NCI-H1694 (cell line): ENCODE measurements at places on chromosomes 16 and 17.

GRCh38 chr16:10895053-10895946 is 18.3 kb downstream of the CIITA start:
- no peak for DNase-seq

DNA sequence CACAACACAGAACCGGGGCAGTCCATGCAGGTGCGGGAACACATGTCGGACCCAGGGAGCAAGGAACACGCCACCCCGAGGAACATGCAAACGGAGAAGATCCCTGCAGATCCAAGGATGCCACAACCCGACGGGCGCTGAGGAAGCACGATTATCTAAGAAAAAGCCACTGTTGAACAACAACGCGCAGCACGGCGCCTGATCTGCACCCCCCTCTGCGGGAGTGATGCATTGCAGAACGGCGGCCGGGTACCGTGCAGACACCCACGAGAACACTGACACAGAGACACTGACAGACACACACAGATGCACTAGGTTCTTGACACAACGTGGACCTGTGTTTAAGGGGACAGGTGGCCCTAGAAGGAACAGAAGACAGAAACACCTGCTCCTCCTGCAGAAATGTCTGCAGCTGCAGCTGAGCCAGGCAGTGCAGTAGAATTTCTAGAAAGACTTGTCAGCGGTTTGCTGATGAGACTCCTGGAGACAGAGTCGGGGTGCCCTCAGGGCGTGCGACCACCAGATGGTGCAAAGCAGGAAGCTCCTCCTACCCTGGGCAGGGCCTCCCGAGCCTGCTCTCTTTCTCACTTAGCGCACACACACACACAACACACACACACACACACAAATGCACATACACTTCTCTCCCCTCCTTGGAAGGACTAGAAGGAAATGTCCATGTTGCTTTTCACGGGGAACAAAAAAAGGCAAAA is 7.5 kb downstream of the NPTX1 start:
- DNase-seq: no peak

GRCh38 chr17:149231-149630 is 11.9 kb downstream of the SCGB1C2 start:
- DNase-seq: no peak

GRCh38 chr17:7014995-7015958 is 2.9 kb downstream of the RNASEK start:
- DNase-seq: no peak

DNA sequence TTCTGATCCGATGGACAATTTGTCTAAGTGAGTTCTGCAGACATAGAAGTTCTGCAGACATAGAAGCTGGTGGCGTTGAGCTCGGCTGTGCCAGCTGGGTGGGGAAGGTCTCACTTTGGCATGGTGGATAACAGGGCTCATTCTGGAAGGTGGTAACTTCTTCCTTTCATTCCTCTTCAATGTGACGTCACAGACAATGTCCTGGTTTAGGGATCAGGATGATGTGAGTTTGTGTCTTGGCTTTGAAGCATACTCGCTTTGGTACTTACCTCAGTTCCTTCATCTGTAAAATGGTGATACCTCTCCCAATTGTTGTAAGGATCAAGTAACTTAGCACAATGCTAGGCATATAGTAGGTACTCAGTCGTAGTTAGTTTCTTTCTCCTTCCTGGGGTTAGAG is 408.8 kb upstream of the ASIC2 start:
- no peak for DNase-seq

- no peak for DNase-seq
Measured at GRCh38 chr16:79366635-79367034, 233.9 kb downstream of the MAF start.

GRCh38 chr17:13113821-13114525 is 96.1 kb upstream of the ELAC2 start:
- no peak for DNase-seq

- DNase-seq: no peak
Measured at GRCh38 chr16:2518823-2519710, 1.1 kb upstream of the AMDHD2 start.

DNA sequence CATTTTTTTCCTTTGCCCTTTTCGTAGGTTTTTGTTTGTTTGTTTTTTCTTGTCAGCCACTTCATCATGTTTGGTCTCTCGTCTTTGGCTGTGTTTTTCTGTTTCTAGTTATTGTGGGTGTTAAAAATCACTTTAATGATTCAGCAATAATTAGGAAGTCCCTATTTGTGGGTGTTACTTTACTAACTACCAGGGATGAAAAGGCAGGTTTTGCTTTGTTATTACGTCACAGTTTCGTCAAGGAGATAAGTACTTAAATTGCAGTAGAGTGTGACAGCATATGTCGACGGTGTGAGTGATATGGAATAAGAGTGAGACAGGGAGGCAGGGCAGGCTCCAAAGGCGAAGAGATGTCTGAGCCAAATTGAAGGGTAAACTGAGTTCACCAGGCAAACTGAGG is 479.6 kb downstream of the WWOX start:
- no peak for DNase-seq

DNA sequence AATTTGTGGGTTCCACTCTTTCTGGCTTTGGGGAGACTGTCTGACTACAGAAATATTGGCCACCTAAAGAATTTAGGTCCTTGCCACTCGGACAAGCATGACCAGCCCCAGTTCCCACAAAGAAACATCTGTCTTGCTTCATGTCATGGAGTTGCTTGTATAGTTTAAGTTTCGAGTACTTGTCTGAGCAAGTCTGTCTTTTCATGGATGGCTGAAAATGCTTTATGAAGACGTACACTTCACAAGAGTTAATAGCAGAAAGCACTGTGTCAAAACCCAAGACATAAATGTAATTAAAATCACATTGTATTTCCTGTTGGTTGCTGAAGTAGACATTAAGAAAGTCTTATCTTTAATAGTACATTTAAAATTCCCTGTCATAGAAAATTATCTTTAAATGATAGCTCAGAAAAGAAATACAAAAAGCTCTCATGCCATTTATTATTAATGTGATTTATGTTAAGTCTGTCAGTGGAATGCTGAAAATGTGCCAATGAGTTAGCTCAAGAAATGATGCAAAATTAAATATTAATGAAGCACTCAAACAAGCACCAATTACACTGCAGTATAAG is 29.8 kb upstream of the XYLT2 start:
- no peak for DNase-seq

DNA sequence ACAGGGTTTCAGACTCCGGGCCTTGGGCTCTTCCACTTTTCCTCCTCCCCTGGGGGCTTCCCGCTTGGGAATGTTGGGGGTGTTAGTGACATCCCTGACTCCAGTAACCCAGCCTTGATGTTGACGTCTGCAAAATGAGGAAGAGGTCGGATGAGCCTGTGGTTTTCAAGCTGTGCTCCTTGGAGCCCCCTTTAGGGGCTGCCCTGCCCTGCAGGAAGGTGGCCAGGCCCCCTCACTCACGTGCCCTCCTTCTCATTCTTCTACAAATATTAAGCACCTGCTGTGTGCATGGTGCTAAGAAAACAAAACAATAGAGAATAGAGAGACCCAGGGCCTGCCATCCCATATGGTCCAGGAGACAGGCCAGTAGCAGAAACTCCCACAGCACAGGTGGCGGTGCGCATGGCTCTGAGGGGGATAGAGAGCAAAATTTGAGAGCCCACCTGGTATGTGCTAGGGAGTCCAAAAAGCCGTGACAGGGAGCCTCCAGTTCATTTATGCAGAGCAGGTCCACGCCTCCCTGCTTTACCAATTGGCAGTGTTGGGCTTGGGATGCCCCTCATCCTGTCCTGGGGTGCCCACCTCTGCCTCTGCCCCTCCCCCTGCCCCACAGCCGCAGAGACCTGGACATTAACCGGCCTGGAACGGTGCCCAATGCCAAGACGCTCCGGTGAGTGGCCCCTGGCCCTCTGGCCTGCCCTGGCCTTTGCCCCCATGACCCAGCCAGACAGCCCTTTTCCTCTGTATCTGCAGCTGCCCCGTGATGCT is 7.4 kb downstream of the NDRG4 start:
- no peak for DNase-seq

DNA sequence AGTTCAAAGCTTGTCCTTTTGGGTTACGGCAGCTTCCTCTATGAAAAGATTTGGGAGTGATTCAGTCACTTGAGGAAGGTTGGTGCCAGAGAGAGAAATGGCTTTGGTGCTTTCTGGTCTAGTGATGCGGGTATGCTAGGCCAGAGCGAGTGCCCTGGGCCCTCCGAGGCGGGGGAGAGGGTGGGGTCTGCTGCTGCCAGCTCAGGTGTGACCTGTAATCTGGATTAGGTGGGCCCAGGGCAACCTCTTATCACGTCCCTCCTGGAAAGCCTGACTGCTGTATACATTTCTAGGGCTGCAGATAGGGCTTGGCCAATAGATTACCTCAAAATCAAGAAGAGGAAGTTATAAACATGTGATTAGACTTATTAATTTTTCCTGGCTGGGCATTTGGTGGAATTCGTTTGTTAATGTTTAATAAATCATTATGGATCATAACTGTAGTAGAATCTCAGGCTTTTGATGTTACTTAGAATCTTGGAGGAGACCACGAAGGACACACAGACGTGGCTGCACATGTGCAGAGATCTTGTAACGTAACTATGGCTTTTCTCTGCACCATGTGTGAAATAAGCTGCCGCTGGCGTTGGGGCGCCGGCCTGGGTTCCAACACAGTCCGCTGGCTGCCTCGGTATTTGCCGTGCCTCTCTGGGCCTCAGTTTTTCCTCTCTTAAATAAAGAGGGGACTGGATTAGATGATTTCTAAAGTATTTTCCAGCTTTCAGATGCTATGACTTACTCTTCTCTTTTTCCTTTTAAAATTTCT is 1.2 kb downstream of the IRF8 start:
- no peak for DNase-seq

GRCh38 chr16:78437352-78437968 is 338.0 kb downstream of the WWOX start:
- peak; percentile 11 for DNase-seq

DNA sequence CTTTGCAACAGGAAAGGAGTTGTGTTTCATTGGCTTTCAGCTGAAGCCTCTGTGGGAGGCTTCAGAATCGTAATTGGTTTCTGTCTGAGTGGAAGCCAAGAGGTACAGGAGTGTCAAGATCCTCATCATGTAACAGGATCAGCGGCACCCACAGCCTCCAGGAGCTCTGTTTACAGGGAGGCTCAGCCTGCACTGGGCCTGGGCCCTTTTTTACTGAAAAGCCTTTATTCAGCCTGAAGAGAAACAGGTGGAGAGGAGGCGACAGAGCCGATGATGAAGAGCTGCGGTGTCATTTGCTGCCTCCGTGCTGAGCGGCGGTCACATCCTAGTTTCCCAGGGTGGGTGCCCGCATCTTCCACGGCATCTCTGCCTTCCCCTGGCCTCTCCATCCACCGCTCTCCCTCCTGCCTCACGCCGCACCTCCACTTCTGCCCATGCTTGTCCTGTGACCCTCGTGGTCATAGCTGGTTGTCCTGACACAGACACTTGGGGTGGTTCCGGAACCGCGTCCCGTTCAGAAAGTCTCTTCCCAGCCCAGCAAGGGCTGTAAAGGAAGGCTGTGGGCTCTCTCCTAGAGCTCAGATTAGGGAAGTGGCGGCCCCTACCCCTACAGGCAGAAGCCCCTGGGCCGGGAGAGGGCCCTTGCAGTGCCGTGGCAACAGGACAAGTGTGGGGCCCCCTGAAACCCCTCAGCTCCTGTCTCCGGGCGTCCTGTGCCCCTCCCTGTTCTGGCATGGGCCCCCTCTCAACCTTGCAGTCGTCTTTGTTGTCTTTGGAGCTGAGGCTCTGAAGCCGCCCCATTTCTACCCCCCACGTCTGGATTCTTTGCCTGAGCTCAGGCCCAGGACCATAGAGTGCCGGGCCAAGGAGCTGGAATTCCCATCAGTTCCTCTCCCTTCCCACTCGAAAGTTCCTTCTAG is 53.9 kb upstream of the CHMP6 start:
- no peak for DNase-seq

- DNase-seq: no peak
Measured at GRCh38 chr17:45248132-45248957, 13.5 kb downstream of the SPATA32 start.

GRCh38 chr16:813204-813915 is 12.8 kb upstream of the GNG13 start:
- no peak for DNase-seq

DNA sequence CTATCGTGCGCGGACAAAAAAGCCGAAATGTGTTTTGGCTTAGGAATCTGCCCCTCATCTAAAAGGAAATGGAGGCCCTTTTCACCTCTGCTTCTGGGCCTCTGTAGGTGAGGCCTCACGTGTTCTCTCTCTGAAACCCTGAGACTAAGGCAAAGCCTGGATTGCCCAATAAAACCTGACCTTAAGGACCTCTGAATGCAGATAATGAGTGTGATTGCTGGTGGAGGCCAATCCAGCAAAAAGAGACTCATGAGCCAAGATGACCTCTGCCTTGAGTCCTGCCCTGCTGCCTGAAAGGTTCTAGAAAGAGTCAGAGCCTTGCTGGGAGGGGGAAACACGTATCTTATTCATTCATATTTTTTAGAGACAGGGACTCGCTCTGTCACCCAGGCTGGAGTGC is 44.5 kb upstream of the ABR start:
- no peak for DNase-seq

DNA sequence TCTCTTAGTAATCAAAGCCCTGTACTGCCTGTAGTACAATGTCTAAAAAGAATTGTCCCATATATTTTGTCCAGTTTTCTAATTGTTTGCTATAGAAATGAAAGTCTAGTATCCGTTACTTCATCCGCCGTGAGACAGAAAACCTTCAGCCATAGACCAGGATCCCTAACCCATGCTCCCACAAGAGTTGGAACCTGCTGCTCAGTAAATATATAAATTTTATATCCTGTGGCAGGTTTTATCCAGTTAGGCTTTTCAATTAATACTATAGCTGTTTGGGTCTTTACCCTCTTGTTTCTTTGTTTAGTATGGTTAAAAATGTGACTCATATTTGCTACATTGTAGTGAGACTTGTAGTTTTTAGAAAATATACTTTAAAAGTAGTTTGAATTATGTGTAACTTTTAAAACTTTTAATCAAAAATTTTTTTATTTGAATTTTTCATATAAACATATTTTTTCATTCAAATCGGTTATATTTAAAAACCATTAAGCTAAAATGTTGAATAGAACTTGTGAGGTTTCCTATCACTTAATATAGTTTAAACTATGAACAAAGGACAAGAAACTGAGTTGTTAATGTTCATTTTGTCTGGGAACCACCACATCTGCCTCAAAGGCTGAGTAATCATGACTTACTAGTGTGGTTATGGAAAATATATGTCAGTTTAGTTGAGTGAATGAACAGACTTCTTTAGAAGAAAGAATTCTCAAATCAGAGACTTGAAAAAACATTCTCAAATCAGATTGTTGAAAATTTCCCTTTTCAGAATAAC is 54.8 kb downstream of the VMP1 start:
- DNase-seq: no peak
